ENCODE measurements at places on chromosomes 7 and 10.

GRCh38 chr10:5424751-5425150 is 12.4 kb downstream of the NET1 start:
- DNase-seq, result no peak

GRCh38 chr7:48376263-48376662 is 205.0 kb downstream of the ABCA13 start:
- DNase-seq, result no peak

GRCh38 chr10:22702348-22702747 is 12.0 kb downstream of the PIP4K2A start:
- no peak for DNase-seq

DNA sequence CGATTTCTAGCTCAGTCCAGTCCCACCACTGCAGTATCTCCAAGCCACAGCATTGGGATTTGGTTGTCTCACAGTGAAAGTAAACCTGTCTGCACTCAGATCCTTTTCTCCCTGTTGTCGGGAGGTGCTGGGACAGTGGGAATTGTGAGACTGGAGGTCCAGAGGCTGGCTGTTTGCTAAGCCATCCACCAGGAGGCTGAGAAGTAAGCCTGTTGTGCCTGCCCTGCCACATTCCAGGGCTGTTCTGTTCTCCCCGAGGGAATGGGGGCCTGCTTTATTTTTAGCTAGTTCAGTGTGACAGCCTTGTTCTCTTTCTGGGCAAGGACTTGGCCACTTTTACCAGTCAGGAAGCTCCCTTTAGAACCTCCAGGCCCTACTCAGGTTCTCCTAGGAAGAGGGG is 54.9 kb downstream of the HK1 start:
- DNase-seq, result no peak

- no peak for DNase-seq
These were observed 72.8 kb downstream of the TSPAN12 start for GRCh38 chr7:120785095-120785494.

DNA sequence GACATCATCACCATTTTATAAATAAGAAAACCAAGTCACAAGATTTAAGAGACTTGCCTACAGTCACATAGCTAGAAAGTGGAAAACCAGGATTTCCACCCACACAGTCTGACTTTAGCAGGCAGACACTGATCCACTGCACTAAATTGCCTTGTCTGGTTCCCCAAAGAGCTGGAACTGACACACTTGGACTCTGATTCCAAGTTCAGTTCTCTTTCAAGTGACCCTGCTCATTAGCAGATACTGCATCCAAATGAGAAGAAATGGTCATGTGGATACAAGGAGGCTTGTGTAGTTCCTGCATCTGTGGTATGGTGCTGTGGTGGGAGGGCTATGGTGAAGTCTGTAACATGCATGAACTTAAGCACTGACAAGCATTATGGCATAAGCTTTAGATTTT is 180.1 kb upstream of the MKLN1 start:
- no peak for DNase-seq

DNA sequence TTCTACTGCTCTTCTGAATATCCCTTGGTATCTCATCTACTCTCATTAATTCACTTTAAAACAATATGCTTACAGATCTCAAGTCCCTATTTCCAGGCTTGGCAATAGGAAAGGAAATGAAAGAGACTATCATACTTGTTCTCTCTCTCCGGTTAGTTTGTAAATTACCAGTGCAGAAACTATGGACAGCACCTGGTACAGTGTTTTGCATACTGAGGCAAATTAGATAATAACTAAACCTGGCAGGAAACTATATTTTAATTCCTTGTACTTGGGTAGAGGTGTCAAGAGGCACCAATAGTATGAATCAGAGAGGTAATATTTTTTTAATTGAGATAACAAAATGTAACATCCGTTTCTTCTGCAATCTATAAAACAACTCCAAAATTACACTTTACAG is 97.7 kb upstream of the TMEM196 start:
- no peak for DNase-seq

GRCh38 chr7:103141753-103142404 is 7.0 kb downstream of the NAPEPLD start:
- DNase-seq, result no peak
